GM12865 (cell line): ENCODE measurements at places on chromosomes 5 and 9.

DNA sequence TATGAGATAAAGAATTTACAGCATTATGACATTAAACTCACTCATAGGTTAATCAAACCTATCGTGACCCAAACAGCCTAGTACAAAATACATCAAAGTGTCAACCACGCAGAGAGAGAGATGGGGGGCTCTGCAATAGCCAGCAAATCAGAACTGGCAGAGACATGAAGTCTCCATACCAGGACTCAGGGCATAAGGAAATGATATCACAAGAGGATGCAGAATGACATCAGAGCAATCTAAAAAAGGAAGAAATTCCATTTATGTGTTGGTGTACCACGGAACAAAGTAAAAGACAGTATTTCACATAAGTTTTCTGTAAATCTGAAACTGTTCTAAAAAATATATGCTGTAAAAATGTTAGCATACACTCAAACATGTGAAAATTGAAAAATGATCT is 24.6 kb downstream of the BICD2 start:
- DNase-seq = no peak

GRCh38 chr5:167513381-167513780 is 778.1 kb upstream of the WWC1 start:
- DNase-seq = no peak

GRCh38 chr5:91955610-91956009 is 572.5 kb upstream of the ARRDC3 start:
- no peak for DNase-seq

DNA sequence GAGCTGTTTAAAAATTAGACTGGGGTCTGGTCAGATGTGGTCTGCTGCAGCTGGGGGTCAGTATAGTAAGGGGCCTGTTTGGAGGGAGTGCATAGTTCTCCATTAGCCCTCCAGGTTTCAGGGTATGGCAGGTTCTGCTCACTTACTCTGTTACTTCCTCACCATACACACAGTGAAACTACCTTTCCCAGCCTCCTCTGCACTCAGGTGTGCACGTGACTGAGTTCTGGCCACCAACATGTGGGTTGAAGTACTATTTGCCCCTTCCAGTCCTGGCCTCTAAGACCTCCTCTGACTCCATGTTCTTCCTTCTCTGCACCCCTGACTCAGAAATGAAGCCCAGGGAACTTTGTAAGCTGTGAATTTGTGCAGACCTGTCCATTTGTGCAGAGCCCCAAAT is 190.5 kb upstream of the CLINT1 start:
- DNase-seq = no peak

GRCh38 chr5:131571669-131572168 is 63.3 kb downstream of the RAPGEF6 start:
- DNase-seq = no peak

- DNase-seq = peak; percentile 77
Measured at GRCh38 chr5:10595672-10596309, 31.9 kb downstream of the ANKRD33B start.

GRCh38 chr5:138989720-138990119 is 114.6 kb upstream of the LRRTM2 start:
- DNase-seq = no peak

DNA sequence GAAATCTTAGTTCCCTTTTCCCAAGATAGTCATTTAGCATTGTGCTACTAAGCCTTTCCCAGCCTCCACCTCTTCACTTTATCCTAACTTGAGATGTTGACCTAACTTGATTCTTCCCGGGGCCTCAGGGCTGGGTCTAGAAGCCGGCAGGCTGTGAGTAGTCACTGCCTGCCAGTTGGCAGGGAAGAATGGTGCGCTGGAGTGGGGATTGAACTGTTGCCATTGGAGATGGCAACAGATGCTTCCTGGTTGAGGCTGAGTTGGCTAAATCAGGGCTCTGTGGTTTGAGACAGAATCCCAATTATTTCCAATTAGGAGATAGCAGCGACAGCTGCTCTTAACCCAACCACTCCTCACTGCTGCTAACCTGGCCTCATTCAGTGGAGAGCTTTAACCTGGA is 343.1 kb downstream of the BRINP1 start:
- no peak for DNase-seq

DNA sequence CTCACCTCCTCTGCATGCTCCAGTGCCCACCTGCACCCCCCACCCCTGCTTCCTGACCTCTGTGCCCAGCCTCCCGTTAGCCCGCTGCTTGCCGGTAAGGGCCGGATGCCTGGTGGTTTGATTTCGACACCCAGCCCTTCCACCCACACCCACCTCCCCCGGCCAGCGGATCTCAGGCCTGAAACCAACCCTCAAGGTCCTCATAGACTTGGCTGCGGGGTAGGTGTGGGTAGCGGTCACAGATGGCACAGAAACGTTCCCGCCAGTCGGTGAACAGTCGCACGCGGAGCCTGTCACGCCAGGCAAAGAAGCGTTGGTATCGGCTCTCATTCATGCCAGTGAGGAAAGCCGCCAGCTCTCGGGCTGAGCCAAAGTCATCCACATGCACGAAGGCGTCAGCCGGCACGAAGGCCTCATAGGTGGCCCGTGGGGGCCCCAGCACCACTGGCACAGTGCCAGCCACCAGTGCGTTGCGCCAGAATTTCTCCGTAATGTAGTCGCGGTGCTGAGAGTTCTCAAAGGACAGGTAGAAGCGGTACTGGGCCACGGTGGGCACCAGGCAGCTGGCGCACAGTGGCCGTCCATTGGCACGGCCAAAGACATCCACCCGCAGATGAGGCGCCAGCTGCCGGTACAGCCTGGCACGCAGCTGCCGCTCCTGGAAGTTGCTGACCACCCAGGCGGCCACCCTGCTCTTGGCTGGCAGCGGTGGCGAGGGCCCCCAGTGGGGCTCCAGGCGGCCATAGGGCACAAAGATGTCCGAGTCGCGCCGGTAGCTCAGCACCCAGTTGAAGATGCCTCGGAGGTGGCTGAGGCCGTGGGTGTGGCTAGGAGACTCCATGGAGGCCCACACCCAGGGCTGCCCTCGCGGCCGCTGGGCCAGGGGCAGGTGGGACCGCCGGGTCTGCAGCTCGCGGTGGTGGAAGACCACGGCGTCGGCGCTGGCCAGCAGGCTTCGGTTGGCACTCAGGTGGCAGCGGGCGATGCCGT is 1.1 kb downstream of the FUT7 start:
- peak; percentile 81 for DNase-seq

GRCh38 chr9:88653406-88653805 is 118.4 kb downstream of the NXNL2 start:
- DNase-seq = no peak
